NCI-H510A treated with DMSO at 0.1 percent for 48 hours (cell line): ENCODE measurements at places on chromosomes 4 and X.

DNA sequence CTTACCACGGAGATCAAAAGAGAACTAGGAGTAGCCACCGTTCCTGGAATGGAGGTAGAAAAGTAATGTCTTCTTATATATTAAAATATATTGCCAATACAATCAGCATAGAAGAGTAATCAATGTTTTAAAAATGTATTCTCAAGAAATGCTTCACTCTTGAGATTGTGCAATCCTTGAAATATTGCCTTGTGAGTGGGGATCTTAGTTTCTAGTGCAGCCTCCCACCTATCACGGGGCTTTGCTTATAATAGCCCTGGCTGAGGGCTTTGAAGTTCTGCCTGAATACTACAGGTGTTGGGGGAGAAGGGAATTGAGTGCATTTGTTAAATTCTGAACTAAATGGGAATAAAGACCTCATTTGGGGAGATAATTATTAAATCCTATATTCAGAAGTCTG lies 55.5 kb downstream of the VGLL1 start:
- DNase-seq, result no peak

- DNase-seq, result no peak
Observed at GRCh38 chrX:40171513-40172400, 74.0 kb upstream of the BCOR start.

DNA sequence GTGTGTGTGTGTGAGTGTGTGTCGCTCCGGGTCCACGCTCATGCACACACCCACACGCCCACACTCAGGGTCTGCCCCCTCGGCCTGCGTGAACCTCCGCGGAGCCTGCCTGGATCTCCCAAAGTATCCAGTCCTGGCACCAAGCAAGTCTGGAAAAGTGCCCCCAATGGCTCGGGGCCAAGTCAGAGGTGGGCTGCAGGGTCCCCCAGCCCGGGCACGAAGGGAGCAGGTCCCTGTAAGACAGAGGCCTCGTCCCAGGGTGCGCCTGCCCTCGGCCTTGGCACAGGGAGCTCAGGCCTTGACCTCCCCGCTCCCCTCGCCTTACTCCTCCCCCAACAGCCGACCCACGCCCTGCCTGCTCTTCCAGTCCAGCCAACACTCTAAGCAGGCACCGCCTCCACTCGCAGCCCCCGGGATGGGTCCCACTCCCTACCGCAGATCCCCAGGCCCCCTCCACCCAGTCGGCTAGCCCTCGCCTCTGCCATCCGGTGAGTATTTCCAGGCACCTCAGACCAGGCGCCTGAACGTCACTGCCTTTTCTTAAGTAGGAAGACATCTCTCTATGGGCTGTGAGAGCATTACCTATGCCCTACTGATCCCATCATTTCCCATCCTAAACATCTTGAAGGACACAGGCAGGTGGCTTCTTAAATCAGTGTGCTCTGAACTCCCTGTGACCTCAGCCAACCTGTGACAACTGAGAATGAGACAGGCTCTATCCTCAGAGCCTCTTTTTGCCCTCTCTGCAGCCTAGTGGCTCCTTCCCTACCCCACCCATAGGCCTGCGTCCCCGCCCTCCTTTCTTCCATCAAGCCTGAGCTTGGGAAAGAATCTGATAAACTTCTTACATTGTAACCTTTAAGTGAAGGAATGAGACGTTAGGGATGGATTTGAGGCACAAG lies 704 bp downstream of the FAM114A1 start:
- peak; percentile 12 for DNase-seq

- DNase-seq, result no peak
Observed at GRCh38 chrX:1281521-1281920, 12.9 kb downstream of the CSF2RA start.

GRCh38 chr4:31575504-31575903 lies 855.3 kb downstream of the PCDH7 start:
- no peak for DNase-seq

DNA sequence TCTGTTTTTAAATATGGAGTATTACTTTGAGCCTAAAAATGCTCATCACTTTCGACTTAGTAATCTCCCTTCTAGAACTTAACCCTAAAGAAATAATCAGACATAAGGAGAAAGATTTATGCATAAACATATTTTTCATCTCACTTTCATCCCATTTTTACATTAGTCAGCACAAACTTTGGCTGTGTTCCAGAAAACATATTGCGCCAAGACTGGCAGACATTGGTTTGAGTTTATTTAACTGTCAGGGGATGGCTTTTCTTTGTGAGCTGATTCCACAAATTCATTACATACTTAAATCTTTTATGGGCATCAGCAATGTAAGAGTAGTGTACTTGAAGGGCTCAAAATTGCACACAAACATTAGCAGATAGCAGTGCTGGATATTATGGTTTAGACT lies 23.7 kb downstream of the MAOA start:
- peak; percentile 16 for DNase-seq

DNA sequence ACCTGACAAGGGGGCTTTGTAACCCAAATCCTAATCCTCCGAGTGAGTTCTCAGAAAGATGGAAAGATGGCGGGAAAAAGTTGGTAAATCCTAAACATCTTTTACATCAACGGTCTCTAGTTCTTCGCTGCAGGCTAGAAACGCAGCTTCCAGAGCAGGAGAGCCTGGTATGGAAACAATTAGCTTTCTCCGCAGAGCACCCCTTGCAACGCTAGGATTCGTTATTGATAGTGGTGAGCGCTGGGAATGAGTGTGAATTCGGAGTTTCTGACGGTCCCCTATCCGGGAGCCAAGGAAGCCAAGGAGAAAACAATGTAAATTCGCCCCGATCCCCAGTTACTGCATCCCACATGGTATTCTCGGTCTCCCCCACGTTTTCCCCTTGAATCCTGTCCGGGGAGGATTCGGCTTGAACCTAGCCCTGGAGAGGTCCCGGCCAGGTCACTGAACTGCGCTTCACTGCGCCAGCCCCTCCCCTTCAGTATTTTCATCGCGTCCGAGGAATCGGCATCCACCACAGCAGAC lies 4.7 kb upstream of the NEUROG2 start:
- no peak for DNase-seq

DNA sequence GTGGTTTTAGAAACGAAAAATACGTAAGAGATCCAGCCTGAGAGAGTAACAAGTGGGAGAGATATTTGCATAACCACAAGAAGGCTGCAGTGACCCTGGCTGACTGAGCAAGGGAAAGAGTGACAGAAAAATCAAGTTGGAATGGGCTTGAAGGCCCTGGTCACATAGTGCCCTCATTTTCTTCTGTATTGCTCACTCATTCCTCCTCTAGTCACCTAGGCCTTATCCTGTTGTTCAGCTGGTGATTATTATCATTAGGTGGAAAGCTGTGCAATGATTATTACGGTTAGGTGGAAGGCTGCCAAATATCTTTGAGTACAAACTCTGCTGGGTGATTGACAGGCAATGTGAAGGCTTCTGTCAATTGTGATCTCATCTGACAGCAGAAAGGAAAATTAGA lies 2384.1 kb downstream of the PCDH7 start:
- no peak for DNase-seq

DNA sequence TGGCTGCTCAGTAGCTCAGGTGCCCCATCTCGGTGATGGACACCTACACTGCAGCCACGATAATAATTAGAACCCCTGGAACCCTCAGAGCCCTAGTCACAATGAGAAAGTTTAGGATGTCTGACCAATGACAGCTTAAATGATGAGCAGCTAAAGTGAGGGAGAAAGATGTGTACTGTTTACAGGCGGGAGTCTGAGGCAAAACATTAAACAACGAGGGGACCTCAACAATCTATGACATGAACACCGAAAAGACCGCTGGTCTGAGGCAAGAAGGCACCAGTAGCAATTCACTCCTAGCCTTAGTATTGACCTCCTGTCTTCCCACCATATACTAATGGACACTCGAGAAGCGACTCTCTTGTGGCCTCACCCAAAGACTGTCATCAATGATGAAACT lies 369.5 kb upstream of the SMIM31 start:
- DNase-seq, result no peak

DNA sequence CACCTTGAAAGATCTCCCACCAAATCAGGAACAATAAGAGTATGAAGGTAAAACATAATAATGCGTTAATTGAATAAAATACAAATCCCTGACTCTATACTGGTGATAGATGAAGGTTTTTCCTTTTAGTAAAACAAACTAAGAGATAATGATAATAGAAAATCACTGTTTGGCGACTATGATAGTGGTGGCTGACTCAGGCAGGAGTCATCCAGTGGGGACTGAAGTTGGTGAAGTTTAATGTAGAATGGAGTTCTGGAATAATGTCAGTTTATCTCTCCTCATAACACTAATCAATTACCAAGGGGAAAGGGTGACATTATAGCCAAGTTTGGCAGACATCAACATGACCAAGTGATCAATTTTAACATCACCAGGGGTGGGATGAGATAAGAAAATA lies 21.3 kb downstream of the ABCG2 start:
- DNase-seq, result no peak

DNA sequence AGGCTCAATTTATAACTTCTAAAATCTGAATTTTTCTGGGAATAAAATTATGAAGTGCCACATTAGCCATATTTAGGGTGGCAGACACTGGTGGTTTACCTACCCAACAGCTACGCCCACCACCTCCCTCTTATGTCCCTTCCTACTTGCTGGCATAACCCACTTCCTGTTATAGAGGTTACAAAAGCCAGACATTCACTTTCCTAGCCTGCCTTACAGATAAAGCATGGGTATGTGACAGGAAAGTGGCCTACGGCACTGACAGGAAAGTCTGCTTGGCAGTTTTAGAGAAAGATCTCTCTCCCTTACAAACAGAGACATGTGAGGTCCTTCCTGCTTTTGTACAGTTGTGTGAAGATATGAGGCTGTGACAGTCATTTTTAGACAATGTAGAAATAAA lies 12.4 kb downstream of the DDX53 start:
- no peak for DNase-seq
